ENCODE measurements at places on chromosomes 5 and 9.
A peak's percentile ranks its signal among the peaks of the same experiment; 100 is the strongest.

- DNase-seq = no peak
Observed at GRCh38 chr5:32071351-32071944, 102.7 kb downstream of the GOLPH3 start.

DNA sequence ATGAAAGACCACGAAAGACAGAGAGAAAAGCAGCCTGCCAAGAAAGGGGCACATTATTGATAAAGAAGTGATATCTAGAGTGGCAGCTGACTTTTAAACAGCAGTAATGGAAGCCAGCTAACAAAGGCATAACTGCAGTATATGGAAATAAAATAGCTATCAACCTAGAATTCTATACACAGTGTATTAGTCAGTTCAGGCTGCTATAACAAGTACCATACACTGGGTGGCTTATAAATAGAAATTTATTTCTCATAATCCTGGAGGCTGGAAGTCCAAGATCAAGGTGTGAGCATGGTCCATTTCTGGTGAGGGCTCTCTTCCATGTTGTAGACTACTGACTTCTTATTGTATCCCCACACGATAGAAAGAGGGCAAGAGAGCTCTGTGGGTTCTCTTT is 109.8 kb downstream of the DEPDC1B start:
- DNase-seq = no peak

GRCh38 chr9:14424289-14424688 is 110.3 kb upstream of the NFIB start:
- DNase-seq = no peak

GRCh38 chr5:163695830-163696578 is 190.6 kb downstream of the MAT2B start:
- peak; percentile 8 for DNase-seq

DNA sequence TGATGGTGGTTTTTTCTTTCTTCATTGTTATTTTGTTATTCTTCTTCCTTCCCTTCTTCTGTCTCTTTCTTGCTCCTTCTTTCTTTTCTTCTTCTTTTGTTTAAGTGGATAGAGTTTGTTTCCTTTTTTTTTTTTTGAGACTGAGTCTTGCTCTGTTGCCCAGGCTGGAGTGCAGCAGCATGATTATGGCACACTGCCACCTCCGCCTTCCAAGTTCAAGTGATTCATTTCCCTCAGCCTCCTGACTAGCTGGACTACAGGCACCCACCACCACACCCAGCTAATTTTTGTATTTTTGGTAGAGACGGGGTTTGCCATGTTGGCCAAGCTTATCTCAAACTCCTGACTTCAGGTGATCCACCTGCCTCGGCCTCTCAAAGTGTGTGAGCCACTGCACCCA is 40.3 kb downstream of the JAK2 start:
- no peak for DNase-seq

DNA sequence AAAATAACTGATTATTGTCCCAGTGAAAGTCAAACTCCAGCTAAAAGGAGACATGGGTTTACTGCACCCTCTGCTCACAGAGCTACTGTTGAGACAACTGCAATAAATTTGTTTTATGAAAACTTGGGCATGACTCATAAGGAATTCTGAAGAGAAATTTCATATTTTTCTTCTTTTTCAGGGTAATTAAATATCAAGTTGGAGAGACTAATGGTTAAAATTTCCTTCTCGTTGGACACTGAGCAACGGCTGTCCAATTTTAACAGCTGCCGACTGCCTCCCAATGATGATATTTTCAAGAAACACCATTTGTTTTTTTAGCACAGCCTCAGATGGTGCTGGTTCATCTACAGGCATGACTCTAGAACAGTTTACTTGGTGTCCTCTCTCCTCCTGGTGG is 259.2 kb upstream of the RGMB start:
- DNase-seq = no peak

DNA sequence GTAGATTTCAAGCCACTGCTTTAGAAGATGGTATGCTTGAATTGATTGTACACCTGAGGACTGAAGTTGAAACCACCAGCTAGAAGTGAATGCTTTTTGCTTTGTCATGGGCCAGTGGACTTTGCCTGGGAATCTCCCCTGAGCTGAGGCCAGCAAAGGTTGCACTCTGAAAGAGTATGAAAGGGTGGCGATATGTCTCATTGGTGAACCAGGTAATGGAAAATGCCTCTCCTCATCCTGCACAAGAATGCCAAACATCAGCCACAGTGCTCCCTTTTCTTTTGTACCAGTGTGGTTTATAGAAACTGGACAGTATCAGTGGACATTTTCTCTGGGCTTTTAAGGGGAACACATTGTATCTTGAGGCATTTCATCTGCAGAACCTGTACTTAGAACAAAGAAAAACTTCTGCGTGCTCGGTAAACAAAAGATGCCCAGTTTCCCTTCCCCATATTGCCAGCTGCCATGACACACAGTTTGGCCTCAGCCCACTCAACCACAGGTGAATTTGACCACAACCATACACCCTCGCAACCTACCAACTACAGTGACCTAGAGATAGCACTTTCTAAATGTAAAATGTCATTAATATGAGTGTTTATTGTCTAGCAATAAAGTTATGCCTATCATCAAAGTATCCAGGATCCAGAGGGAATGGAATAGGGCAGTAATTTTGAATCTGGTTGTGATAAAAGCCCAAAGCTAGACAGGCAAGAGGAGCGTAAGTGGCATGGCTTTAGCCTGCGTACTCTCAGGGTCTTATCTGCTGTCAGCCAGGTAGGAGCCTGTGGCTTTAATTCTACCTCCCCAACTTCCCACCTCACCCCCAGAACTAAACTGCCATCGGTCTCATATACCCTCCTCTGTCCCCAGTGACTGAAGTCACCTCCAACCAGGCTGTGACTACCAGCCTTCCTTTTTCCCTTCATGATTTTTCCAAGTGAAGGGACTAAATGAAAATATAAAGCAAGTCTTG is 79.5 kb upstream of the LHFPL2 start:
- DNase-seq = peak; percentile 42

DNA sequence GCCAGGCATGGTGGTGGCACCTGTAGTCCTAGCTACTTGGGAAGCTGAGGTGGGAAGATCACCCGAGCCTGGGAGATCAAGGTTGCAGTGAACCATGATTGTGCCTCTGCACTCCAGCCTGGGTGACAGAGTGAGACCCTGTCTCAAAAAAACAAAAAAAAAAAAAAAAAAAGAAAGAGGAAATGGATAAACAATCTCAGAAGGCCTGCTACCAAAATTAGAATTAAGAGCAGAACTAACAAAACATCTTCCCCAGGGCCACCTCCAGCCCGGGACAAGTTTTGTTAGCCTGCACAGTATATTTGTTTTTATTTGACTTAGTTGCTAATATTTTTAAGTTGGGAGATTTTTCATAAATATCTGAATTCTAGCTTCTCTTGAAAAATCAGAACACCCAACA is 23.1 kb downstream of the PAX5 start:
- DNase-seq = no peak

GRCh38 chr5:181260720-181261319 is at the start of gene TRIM52:
Gene TRIM52, minus strand, starts transcription at chr5:181261143. Its CDS starts 330 bp downstream, at chr5:181260813.
- DNase-seq = peak; percentile 77

DNA sequence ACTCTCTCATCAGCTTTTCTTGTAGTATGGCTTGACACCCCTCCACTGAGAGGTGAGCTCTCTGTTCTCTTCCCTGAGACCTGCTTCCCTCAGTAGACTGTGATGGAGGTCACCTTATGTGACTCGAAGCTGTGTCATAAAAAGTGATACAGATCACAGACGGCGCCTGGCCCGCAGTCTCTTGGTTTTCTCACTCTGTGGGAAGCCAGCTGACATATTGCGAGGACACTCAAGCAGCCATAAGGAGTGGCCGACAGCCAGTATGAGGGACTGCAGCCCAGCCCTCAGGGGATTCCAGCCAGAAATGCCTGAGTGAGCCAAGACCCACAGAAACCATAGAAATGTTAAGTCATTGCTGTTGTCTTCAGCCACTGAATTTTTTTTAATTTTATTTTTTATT is 38.0 kb downstream of the GADD45G start:
- DNase-seq = no peak

- no peak for DNase-seq
Observed at GRCh38 chr5:75948438-75948837, 134.7 kb upstream of the SV2C start.

- no peak for DNase-seq
Observed at GRCh38 chr9:8457055-8457454, 657.5 kb upstream of the DMAC1 start.

DNA sequence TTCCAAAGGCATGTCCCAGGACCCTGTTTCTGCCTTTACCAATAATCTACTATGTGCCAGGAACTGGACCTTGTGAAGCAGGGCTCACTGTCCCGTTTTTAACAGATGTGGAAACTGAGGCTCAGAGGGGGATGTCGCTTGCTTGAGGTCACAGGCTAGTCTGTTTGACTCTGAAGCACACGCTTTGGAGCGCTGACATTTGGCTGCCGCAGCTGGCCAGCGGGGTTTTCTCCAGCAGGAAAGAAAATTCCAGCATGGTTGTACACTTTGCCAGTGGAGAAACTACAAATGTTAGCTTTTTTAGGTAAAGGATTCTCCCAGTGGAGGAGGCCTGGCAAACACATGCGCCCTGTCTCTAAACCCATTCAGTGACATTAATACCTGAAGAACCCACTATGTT is 50.5 kb downstream of the SH3PXD2B start:
- DNase-seq = no peak

GRCh38 chr5:167247816-167248215 is 1043.6 kb upstream of the WWC1 start:
- DNase-seq = no peak

- no peak for DNase-seq
Observed at GRCh38 chr5:82670692-82671091, 392.5 kb upstream of the RPS23 start.

DNA sequence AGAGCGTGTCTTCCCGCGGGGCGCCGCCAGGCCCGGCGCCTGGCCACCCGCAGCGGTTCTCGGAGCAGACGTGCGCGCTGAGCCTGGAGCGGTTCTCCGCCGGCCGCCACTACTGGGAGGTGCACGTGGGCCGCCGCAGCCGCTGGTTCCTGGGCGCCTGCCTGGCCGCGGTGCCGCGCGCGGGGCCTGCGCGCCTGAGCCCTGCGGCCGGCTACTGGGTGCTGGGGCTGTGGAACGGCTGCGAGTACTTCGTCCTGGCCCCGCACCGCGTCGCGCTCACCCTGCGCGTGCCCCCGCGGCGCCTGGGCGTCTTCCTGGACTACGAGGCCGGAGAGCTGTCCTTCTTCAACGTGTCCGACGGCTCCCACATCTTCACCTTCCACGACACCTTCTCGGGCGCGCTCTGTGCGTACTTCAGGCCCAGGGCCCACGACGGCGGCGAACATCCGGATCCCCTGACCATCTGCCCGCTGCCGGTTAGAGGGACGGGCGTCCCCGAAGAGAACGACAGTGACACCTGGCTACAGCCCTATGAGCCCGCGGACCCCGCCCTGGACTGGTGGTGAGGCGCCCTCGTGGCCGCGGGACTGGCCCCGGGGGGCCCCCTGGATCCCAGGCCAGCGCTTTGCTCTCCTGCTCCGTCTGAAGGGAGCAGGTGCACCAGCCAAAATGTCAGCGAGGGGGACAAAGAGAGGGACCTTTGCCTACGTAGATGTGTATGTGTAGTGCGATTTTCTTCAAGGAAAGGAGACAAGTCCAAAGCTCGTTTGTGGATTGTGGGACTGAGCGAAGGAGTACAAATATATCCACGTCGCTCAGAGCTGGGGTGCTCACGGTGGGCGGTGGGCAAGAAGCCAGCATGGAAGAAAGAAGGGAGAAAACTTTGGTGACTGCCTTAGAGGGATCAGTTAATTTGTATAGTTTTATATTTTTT is 19.5 kb downstream of the BTNL9 start:
- no peak for DNase-seq

GRCh38 chr9:122055701-122056100 is 37.4 kb downstream of the TTLL11 start:
- DNase-seq = no peak

GRCh38 chr9:92163276-92163675 is 48.1 kb upstream of the SPTLC1 start:
- no peak for DNase-seq

DNA sequence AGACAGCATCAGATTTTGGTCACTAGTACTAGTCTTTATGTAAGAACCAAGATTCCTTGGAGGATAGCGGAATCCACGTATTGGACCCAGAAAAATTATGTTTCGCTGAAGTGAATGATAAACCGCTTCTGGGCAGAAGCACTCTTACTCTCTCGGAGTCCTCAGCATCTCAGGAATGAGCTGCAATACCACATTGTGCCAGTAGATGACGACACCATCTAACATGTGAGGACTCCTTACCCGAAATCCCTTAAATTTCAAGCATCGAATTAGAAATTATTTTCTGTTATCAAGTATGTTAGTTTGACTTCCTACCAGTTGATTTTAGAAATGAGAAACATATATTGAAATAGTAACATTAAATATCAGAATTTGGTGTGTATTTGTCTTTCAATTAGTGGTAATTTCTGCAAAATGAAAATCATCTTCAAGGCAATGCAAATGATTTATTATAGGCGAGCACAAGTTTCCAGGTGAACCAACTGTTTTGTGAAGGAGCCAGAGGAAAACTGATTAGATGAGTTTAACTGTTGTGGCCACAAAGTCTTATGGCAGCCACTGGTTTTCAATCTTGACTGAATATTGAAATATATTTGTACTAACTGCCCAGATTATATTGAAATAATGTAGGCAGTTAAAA is 66.0 kb upstream of the CAMK4 start:
- peak; percentile 13 for DNase-seq

DNA sequence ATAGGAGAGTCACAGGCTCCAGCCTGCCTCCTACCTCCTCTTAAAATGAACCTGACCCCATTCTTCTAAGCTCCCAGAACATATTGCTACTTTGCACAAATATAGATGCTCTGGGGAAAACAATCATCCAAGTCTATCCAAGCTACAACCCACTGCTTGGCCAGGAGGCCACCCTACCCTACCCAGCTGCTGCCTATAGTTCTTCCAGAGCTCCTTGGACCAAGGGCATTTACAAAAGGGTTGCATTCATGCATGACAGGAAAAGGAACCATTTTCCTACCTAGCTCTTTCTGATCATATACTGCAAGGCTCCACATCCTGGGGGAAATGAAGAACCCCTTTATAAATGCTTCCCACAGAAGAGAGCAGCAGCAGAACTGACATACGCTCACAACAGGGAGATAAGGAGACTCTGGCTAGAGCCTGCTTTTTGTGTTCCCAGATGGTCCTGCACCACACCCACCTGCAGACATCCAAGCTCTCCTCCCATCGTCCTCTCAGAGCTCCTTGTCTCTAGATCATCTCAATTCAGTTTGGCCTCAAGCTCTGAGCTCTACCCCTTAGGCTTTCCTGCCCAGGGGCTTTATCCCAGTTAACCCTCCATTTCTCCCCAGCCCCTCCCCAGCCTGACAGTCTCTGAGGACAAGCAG is 185.5 kb downstream of the SPOCK1 start:
- no peak for DNase-seq

- no peak for DNase-seq
Observed at GRCh38 chr9:107847978-107848964, 358.7 kb upstream of the KLF4 start.

DNA sequence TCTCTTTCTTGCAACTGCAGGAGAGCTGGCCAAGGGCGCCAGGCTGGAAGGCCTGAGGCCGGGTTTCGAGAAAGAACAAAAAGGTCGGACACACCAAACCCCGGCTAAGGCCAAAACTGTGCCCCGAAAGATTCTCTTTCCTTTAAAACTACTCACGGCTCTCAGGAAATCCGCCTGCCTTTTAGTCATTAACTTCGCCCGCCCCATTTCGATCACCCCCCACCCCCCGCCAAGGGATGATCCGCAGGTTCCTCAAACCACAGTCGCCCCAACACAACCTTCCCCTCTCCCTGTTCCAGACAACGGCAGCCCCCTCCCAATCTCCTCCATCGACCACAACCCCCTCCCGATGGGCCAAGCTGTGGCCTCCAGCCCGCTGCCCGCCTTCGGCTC is 536 bp downstream of the FEM1C start:
- DNase-seq = no peak
